ENCODE measurements at places on chromosomes 6 and 20.

GRCh38 chr20:56827763-56828162, 198.7 kb downstream of the TFAP2C start:
- no peak for DNase-seq

DNA sequence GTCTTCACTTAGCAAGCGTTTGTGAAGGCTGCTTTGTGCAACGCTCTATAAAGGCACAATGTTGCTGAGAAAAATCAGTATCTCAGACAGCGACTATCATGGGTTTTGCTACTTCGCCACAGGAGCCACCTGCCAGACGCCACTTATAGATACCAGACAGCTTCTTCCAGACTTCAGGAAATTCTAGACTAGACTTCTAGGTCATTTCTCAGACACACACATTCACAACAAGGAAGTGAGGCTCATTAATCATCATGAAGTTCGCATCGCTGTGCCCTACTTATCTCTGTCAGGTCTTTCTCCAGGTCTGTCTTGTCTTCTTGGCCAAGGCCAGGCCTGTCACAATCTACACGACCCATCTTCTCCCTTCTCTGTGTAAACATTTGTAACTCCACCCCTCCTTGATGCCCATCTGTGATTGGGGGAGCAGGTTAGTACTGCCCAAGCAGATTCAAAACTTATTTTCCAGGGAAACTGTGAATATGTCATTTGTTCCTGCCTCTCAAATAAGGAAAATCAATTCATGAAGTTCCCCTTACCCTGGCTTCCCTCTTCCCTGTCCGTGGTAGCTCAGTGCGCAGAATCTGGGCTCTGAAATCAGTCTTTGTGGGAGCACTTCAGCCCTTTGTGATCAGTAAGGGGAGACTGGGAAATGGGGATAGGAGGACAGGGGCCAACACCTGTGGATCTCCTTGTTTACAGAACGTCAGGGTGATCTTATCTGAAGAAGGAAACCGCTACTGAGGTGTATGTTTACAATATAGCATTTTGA, 115.5 kb downstream of the TNFAIP3 start:
- DNase-seq: no peak

- DNase-seq: no peak
Measured at GRCh38 chr6:84652356-84653026, 111.9 kb downstream of the TBX18 start.

GRCh38 chr6:79239536-79240168, 5.2 kb upstream of the HMGN3 start:
- DNase-seq: no peak

GRCh38 chr20:19834783-19835182, 76.7 kb downstream of the RIN2 start:
- DNase-seq: no peak

- DNase-seq: no peak
Measured at GRCh38 chr6:132675749-132676148, 16.8 kb upstream of the TAAR1 start.

DNA sequence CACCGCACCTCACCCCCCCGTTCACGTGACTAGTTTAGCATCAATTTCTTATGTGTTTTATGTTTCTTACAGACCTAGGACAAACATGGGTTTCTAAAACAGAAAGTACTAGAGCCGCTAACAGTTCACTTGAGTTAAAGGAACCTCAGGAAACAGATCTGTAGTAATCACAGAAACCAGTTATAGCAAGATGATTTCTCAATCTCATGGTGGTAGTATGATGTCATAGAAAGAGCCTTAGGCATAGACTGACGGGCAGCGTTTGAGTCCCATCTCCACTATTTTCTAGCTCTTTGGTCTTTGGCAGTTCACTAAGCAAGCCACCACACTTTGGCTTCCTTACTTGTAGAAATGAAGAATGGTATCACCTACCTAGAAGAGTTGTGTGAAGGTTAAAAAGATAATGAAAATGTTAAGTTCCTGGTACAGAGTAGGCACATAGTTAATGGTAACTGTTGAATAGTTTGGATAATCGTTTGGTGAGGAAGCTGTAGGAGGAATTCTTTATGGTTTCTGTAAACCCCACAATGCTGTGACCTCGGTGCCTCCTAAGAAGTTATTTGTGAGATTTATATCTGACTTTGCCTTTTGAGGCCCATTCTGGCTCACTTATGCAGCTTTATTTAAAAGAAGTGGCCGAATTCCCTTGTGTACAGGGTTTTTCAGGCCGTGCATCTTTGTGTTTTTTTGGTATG, 21.3 kb downstream of the CTNNBL1 start:
- no peak for DNase-seq

- no peak for DNase-seq
Measured at GRCh38 chr6:141388666-141389065, 744.1 kb upstream of the GJE1 start.

DNA sequence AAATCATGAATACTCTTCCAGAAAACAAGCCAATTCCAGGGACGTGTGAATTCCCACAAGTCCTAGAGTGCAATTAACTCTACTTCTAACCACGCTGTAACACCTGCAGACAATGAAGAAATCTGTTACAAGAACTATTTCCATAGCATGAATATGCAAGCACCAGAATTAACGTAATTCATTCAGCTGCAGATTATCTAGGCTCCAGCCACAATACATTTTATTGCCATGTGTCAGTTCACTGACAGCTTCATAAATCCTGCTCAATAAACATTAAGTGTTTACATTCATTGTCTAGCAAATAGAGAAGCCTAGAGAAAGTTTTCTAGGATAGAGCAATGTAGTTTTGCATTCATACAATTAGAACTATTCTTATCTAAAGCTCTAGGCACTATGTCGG, 1348.5 kb downstream of the GRIK2 start:
- DNase-seq: no peak

- no peak for DNase-seq
Measured at GRCh38 chr20:53907968-53908751, 162.2 kb downstream of the BCAS1 start.

DNA sequence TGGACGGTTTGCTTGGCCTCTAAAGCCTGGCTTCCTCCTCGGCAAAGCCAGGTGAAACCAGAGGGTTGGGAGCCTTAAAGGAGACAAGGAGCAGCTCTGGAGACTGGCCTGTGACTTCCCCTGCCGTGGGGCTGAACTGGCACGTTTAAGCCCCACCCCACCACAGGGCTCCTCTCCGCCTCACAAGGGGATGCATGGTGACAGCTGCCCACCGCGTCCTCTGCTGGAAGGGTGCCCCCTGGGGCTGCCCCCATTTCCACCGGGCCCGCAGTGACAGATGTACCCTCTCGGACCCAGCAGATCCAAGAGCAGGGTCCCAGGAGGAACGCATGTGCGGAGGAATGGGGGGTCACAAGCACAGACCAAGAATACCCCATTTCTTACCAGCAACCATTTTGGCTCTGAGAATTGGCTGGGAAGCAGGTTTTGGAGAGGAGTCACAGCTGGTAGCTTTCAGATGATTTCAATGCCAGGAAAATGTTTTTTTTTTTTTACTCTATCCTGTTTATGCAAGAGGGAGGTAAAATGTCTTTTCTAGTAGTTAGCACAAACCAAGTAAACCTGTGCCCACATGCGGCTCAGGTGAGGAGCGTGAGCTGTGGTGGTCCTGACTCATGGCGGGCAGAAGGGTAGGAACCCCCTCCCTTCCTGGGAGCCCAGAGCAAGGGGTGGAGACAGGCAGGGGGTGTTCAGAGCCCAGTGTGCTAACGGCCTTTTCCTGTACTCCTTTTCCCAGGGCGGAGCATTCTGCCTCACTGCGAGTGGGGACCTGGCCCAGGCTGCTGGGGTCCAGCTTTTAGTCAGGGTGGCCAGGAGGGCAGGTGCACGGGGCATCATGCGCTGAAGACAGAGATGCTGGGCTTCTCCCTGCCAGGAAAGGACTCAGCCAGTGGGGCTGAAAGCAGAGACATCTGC, 33.0 kb downstream of the FRMD1 start:
- no peak for DNase-seq

DNA sequence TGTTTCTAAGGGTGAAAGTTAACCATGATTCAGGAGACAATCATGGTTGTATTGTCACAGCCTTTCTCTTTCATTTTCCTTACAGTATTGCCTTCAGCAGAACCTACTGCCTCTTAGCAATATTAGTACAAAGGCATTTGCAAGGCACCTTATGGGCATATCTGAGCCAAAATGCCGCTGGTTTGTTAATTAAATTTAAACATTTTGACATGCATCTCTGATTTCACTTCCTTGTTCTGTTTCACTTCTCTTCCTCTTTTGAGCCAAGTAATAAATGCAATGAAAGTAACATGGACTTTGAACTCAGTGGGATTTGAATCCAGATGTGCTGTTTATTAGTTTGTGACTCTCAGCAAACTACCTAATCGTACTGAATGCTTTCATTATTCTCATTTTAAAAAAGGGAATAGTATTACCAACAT, 467.4 kb upstream of the CITED2 start:
- no peak for DNase-seq

- DNase-seq: no peak
Measured at GRCh38 chr20:48313324-48313723, 514.5 kb downstream of the PREX1 start.

DNA sequence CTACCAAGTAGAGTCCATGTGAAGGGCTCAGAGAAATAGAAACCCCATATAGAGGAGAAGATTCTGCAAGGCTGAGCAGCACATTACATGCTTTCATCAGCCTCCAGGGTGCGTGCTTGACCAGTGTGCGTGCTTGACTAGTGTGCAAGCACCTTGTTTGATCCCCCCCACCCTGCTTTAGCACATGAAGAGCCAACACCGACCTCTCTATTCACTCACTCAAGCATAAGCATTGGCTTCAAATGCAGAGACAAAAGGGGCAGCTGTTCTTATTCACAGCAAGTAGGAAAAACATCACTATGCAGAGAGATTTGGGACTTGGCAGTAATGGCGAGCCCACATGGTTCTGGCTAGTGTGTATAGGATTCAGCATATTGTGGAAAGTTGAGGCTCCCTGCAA, 278.7 kb upstream of the RNF217 start:
- no peak for DNase-seq

DNA sequence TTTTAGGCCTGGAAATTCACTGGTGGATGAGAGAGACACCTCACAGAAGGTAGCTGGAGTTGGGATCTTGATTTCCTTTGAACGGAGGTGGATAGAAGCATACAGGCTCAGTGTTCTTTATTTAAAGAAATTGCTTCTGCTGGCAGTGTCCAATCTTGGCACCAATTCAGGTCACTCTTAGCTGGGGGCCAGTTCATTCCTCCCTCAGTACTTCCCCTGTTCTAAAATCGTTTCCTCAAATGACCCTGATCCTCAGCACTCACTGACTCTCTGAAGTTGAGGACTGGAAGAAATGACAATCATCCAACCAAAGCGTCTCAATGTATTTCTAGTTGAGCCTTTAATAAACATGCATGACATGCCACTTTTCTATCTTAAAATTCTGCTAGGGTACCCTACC, 472.5 kb upstream of the BTBD3 start:
- no peak for DNase-seq

DNA sequence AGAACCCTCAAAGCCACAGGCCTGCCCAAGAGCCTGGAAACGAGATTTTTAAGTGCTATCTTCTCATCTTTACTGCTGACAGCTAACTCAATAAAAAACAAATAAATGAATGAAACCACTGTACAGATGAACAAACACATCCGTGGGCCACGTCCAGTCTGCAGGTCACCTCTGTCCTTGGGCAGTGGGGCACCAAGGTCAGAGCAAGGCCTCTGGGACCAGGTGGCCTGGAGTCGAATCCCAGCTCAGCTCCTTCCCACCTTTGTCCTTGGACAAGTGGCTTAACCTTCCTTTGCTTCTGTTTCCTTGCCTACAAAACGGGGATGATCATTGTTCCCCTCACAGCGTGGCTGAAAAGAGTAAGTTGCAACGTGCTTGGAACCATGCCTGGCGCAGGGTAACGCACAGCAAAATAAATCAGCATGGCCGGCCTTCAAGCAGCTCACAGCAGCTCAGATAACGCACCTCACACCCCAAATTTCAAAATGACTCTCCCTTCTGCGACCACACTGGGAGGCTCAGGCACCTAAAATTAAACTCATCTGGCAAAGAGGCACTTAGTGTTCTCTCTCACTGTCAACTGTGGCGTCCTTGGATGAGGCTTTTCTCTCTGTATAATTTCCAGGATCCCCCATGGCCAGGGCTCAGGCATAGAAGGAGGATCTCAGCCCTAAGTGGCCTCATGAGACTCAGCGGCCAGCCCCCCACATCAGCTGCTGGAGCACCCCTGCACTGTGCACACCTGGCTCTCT, 35.7 kb downstream of the RRBP1 start:
- DNase-seq: no peak

GRCh38 chr6:31794294-31794865, 1.2 kb downstream of the VARS1 start:
- DNase-seq: no peak

GRCh38 chr6:34514593-34515472, 41.3 kb downstream of the SPDEF start:
- DNase-seq: no peak

DNA sequence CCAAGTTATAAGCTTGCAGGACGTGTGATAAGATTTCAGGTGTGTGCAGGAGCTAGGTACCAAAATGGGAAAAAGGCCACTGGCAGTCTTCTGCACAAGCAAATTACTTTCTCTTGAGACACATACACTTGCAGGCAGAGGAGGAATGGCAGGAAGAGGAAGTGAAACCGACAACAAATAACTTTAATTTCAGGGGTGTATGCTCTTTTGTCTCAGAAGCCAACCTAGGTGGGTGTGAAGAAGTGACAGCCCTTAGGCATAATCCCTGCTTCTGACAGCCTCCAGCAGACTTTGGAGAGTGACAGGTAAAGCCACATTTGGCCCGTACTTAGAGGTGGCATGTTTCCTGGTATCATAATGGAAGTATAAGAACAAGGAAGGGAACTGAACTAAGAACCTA, 118.8 kb upstream of the TRAF3IP2 start:
- DNase-seq: no peak

DNA sequence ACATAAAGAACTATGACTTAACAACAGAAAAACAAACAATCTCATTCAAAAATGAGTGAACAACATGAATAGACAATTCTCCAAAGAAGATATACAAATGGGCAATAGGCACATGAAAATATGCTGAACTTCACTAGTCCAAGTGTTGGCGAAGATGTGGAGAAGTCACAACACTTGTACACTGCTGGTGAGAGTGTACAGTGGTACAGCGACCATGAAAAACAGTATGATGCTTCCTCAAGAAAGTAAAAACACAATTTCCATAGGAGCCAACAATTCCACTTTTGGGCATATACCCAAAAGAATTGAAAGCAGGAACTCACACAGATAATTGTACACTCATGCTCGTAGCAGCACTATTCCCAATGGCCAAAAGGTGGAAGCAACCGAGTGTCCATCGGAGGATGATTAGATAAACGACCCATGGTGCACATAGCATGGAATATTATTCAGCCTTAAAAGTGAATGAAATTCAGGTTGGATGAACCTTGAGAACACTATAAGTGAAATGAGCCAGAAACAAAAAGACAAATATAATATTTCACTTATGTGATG, 6.6 kb downstream of the HLA-F start:
- no peak for DNase-seq

- DNase-seq: no peak
Measured at GRCh38 chr20:37934634-37935375, 31.9 kb downstream of the VSTM2L start.

GRCh38 chr20:32634041-32634805, 39.5 kb downstream of the C20orf203 start:
- no peak for DNase-seq

- DNase-seq: no peak
Measured at GRCh38 chr6:46054516-46054915, 38.9 kb upstream of the CLIC5 start.
